ENCODE measurements at places on chromosomes 6 and 20. TPM values are rescaled to one million over a fixed set of nuclear protein-coding genes. Genes with fewer than 3 reads are reported as not detected.

Gene KCNQ5
- 0.73 TPM for polyA plus RNA-seq

Gene DZANK1
- polyA plus RNA-seq: 11.6 TPM

DNA sequence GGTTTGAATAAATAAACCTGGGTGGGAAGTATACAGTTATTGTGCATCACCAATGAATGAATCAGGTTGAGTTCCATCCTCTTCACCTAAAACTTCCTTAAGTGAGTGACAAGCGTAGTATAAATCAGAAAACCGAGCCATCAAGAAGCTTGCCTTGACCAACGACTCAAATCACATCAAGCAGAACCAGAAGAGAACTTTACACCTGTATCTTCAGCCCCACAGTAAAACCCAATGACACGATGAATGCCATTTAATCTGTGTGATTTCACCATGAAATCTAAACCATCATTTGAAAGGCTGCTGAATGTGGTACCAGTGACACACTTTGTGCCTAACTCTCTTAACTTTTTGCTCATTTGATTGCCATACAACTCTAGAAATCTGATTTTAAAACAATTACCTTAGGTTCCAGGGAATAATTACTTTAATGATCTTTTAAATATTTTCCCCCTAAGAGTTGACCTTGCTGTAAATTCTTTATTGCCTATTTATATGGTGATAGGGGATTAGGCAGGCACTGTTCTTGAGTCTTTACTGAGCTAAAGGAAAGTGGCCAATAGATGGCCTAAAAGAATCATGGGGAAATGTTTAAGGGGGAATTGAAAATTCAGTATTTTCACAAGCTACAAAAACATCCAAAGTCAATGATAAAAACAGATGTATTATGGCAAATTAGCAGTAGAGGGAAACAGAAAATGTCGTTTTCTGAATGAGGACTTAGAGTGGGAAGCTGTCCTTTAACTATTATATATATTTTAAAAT, 152.0 kb upstream of the EYA4 start:
- DNase-seq: no peak
- H3K36me3 ChIP-seq: no peaks in the 10 kb centered on the region
- H3K4me1 ChIP-seq: no peaks in the 10 kb centered on the region
- H3K27me3 ChIP-seq: no peaks in the 10 kb centered on the region
- no peak overlapping the region for H3K27ac ChIP-seq
- no peak overlapping the region for H3K4me3 ChIP-seq

GRCh38 chr20:61123751-61124368, 128.2 kb upstream of the CDH4 start:
- no peaks in the 10 kb centered on the region for H3K36me3 ChIP-seq
- no peak for DNase-seq
- no peak overlapping the region for H3K27ac ChIP-seq
- no peaks in the 10 kb centered on the region for H3K4me1 ChIP-seq
- no peaks in the 10 kb centered on the region for H3K27me3 ChIP-seq

DNA sequence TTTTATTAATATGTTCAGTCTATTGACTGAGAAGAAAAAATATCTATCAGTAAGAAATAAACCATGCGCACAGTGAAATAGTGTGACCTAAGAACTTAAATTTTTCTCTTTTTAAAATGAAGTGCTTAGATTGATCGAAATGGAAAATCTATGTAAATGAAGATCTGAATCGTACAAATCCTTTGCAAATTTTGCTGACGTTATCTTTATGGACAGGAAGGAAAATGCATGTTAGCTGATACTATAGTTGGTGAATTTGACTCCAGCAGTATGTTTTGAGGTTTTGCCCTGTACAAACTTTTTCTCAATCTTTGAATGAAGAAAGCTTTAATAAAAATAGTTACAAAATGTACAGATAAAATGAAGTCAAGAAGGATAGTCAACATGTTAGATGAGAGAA, 82.9 kb downstream of the NRN1 start:
- H3K4me1 ChIP-seq: no peaks in the 10 kb centered on the region
- no peak overlapping the region for H3K4me3 ChIP-seq
- no peak for DNase-seq

DNA sequence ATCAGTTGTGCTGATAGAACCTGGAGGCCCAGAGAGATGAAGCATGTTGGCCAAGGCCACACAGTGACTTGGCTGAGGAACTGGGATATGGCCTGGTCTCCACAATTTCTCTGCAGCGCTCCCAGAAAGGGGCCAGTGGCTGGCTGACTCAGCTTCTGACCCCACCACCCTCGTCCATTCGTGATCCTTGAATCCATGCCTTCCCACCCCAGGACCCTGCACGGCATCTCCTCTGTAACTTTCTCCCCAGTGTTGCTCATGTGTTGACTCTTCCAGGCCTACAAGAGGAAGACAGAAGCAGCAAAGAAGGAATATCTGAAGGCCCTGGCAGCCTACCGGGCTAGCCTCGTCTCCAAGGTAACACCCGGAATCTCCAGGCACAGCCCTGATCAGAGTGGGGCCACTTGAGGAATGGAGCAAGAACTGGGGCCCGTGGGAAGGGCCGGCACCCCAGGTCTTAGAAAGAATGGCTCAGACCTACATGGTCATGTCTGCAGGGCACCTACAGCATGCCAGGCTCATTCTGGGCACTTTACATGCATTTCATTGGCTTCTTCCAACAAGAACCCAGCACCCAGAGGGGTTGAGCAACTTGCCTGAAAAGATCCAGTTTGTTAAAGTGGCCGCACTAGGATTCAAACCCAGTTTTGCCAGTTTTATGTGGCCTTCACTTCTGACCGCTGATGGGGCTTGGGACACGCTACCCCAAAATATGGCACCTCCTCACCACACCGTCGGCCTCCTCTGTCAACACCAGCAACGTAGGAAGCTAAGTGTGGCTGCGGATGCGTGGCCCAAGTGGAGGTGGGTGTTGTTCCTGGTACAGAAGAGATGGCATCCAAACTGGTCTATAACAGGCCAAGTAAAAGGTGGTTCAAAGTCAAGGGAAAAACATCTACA, 122.2 kb downstream of the JPH2 start:
- H3K27me3 ChIP-seq: no peaks in the 10 kb centered on the region
- no peak overlapping the region for H3K4me3 ChIP-seq
- no peaks in the 10 kb centered on the region for H3K36me3 ChIP-seq

DNA sequence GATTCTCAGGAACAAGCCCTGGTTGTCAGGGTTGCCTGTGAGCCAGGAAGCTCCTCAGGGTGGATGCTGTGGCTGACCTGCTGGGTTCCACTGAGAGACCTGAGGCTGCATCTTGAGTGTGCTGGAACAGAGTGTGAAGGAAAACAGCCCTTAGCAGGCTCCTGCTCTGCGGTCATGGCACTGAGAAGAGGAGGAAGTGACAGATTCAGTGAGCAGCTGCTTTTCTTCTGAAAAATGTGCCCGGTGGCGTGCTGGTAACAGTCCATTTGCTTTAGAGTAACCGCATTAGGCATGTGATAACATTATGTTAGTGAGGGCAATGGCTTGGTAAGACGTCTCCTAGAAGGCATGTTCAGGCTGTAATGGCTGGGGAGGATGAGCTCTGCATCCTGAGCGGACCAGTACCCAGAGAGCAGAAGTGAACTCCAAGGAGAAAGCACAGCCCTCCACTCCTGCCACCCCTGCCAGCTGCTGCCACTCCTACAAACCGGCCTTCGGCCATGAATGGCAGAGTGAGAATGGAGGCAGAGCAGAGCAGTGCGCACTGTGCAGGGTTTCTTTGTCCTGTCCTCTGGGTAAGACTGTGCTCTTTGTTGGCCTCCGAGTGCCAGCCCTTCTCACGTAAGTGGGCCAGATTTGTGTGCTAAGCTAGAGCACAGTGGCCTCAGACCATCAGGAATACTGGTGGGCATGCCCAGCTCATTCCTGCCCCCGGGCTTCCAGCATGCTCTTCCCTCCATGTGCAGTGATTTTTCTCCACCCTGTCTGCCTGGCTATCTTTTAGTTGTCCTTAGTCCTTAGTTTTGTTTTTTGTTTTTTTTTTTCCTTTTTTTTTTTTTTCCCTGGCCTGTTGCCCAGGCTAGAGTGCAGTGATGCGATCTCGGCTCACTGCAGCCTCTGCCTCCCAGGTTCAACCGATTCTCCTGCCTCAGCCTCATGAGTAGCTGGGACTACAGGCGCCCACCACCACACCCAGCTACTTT, 98.1 kb upstream of the VSTM2L start:
- peaks cover 7% of the 10 kb centered on the region for H3K4me1 ChIP-seq
- no peak overlapping the region for H3K27ac ChIP-seq
- no peak overlapping the region for H3K4me3 ChIP-seq
- no peaks in the 10 kb centered on the region for H3K27me3 ChIP-seq
- no peaks in the 10 kb centered on the region for H3K36me3 ChIP-seq

- no peak for DNase-seq
- H3K4me1 ChIP-seq: peaks cover 14% of the 10 kb centered on the region
- no peak overlapping the region for H3K27ac ChIP-seq
- H3K36me3 ChIP-seq: no peaks in the 10 kb centered on the region
- no peaks in the 10 kb centered on the region for H3K27me3 ChIP-seq
- H3K4me3 ChIP-seq: no peak overlapping the region
Observed at GRCh38 chr6:136011475-136011874, 160.0 kb downstream of the PDE7B start.
